ENCODE measurements at places on chromosomes 7 and 10.

DNA sequence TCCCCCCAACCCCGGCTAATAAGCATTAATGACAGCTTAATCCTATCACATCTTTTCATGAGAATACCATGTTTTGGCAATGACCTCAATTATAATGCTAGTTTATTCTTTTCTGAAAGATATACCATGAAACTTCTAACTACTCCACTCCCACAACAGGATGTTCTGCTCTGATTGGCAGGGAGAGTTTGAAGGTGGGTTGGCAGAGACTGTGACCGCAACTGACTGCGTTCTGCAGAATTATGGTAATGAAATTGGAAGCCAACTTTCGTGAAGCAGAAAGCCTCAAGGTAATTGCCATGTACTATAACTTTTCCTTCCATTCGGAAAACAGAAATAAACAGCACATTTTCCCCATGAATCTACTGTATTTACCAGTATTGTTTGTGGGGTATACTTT, 288.2 kb upstream of the SEMA3D start:
- no peak for DNase-seq

DNA sequence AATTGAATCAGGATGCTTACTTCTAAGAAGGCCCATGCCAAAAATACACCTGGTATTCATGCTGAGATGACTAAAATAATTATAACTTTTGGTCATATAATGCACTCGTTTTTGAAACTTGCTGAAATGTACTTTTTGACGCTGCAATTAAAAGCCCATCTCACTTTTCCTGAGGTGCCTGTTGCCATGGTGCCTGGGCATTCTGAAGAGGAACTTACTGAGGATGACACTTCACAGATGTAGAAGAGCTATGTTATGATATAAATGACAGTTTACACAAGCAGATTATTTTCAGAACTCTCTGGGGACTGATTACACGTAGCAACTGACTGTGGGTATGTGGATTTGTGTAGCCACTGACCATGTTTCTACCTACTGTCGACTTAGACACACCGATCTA, 182.4 kb downstream of the TPK1 start:
- no peak for DNase-seq

- no peak for DNase-seq
Measured at GRCh38 chr7:84524714-84525694, 330.4 kb upstream of the SEMA3A start.

DNA sequence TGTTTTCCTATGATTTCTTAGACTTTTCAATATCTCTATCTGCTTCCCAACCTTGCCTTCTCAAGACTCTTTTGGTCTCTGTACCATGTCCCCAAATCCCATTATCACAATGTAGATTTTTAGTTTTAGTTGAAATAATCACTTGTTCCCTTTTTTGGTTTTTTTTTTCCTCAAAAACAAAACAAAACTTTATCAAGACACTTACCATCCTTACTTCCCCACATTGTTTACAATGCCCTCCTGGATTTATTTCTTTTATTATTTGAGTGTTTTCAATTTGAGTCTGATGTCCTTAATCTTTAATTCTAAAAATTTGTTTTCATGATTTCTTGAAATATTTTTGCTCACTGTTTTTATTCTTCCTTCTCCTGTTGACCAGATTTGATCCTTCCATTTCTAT, 112.6 kb downstream of the CPED1 start:
- no peak for DNase-seq

- DNase-seq, result no peak
Measured at GRCh38 chr10:113801569-113801968, 50.1 kb downstream of the PLEKHS1 start.
